Neural crest cell (in vitro differentiated cells): ENCODE measurements at places on chromosomes 16 and 17. TPM values are rescaled to one million over a fixed set of nuclear protein-coding genes. Genes with fewer than 3 reads are reported as not detected.

The MYO1D gene
- 9.1 and 11.9 TPM in 2 replicates for total RNA-seq

The PABPN1L gene
- total RNA-seq, result not detected in 2 replicates

The TPSG1 gene
- total RNA-seq, result not detected in 2 replicates

The SLC47A1 gene
- total RNA-seq, result 4.1 and 4.3 TPM in 2 replicates

The STX1B gene
- total RNA-seq, result 12.1 and 14.1 TPM in 2 replicates

The HAS3 gene
- 2.9 and 4.2 TPM in 2 replicates for total RNA-seq

The KRTAP4-5 gene
- total RNA-seq, result not detected in 2 replicates

The ZNF624 gene
- 12.1 and 12.6 TPM in 2 replicates for total RNA-seq

The PRSS21 gene
- not detected in 2 replicates for total RNA-seq

The TPPP3 gene
- total RNA-seq, result 3.4 and 4.7 TPM in 2 replicates

The SULT1A4 gene
- 3.0 and 4.3 TPM in 2 replicates for total RNA-seq

The ACSM5 gene
- not detected in 2 replicates for total RNA-seq

The PRCD gene
- total RNA-seq, result 0.41 and 0.75 TPM in 2 replicates

The MRM3 gene
- 21.2 and 22.2 TPM in 2 replicates for total RNA-seq
